ENCODE measurements at places on chromosomes 11 and 22. TPM values are rescaled to one million over a fixed set of nuclear protein-coding genes. Genes with fewer than 3 reads are reported as not detected.

SYT9 gene
- 2.3 TPM for polyA plus RNA-seq

KCNK4 gene
- not detected for polyA plus RNA-seq

C11orf97 gene
- polyA plus RNA-seq, result not detected

PYGM gene
- 405 TPM for polyA plus RNA-seq

PLAAT4 gene
- polyA plus RNA-seq, result not detected

CHEK1 gene
- polyA plus RNA-seq, result not detected

TCN1 gene
- not detected for polyA plus RNA-seq

MUC6 gene
- polyA plus RNA-seq, result 0.21 TPM

TMPRSS13 gene
- polyA plus RNA-seq, result 0.16 TPM

CCDC85B gene
- polyA plus RNA-seq, result 24.1 TPM

- peak; percentile 77 for DNase-seq
Measured at GRCh38 chr11:133064152-133064877, 468.0 kb downstream of the OPCML start.

- DNase-seq, result no peak
Measured at GRCh38 chr11:123905826-123906225, 3.9 kb downstream of the OR8D4 start.

DNA sequence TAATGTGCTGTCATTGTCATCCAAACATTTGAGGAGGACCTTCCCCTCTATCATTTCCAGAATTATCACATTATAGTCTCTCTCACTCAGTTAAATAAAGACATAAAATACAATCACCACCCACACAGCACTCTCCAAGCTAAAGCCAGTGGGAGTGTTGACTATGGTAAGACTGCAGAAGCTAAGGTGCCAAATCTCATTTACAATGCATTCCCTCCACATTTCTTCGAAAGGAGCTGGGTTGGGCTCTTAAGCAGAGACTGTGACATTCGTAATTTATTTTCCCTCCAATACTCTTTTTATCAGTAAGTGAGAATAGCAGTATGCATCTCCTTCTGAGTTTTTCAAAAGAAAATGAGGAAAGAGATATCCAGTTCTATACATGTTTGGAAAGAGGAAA is 74.2 kb downstream of the NOX4 start:
- DNase-seq, result no peak

DNA sequence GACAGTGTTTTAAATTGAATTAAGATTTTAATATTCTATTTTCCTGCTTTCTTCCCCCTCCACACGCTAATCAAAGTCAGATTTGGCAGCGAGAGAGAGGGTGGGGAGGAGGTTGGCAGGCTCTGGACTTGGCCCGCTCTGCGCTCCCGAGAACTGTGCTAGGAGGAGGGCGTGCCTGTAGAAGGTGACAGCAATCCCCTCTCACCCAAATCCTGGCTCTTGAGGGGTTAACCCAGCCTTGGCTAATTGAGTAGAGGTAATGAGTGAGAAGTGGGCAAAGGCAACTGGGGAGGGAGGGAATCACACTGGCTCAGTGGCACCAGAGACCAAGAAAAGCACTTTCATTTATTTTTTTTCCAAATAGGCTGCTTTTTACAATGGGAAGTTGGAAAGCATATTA is 42.2 kb downstream of the BUD13 start:
- DNase-seq, result no peak

DNA sequence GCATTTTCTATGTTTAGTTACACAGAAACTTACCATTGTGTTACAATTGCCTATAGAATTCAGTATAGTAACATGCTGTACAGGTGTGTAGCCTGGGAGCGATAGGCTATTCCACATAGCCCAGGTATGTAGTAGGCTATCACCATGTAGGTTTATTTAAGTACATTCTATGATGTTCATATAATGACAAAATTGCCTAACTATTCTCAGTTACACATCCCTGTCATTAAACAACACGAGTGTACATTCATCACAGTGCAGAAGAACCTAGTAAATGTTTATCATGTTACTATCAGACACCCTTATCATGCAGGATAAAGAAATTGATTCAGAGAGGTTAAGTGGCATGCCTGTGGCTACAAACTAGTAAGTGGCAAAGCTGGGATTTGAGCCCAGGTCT is 28.4 kb upstream of the BMAL1 start:
- DNase-seq, result no peak

DNA sequence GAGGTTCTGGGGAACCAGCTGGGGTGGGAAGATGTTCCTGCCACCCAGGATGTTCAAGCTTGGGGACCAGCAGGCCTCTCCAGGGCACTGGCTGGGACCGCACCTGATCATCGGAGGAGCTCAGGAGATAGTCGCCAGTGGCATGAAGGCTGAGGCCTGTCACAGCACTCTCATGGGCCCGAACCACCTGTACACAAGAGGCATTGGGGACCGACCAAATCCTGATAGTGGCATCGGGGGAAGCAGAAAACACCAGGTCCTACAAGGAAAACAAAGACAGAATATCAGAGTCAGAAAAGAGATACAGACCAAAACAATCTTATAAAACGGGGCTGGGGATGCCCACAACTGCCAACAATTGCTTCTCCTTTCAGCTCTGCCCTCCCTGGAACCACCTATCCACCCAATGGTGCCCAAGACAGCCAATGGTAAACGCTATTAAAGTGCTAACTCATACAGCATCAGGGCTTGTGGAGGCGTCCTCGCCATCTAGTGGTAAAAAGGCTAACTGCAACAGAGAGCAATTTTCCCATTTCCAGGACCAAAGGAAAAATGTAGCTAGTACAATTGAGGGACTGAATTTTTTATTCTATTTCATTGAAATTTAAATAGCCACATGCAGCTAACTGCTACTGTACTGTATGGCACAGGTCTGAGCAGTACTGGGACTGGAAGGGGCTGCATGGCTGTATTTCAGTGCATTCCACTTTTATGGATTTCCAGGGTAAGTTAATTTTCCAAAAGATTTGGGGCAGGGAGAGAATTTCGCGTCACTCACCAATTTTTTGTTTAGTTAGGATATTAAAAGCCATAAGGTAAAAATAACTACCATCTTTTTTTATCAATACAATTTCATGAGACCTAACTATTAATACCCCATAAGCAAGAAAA is 7.1 kb downstream of the PRPF19 start:
- DNase-seq, result peak; percentile 68

- no peak for DNase-seq
Measured at GRCh38 chr11:63639199-63639832, 25.1 kb upstream of the PLAAT3 start.

DNA sequence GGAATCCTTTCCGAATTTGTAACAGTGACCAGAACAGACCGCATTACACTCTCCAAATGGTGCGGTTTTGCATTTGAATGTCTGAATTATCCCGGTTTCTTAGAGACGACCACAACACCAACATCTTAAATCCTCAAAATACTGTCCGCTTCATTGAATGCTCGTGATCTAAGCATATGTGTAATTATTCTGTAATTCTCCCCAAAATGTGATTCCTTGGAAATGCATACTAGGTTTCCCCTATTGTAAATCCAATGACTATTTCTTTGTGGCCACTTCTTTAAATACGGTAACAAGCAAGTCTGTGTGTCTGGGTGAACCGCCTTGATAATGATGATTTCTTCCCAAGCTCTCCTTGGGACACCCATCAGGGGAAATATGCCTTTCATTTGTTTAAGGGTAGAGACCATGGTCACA is 87.3 kb upstream of the DBX1 start:
- no peak for DNase-seq

- peak; percentile 52 for DNase-seq
Measured at GRCh38 chr22:32378707-32379272, 21.1 kb downstream of the RFPL3 start.

DNA sequence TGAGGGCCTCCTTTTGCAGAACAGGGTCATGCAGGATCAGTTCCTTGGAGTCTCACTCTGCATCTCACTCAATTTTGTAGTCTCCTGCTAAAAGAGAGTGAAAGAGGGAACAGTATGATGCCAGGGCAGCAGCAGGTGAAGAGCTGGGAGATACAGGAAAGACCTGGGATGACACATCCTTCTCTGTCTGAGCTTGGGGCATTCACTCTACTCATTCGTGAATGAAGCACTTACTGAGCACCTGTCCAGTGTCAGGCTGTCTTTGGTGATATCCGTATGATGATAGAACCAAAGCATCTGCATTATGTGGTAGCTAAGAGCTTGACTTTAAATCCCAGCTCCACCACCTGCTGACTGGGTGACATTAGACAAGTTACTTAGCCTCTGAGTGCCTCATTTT is 14.4 kb downstream of the SREBF2 start:
- DNase-seq, result no peak

DNA sequence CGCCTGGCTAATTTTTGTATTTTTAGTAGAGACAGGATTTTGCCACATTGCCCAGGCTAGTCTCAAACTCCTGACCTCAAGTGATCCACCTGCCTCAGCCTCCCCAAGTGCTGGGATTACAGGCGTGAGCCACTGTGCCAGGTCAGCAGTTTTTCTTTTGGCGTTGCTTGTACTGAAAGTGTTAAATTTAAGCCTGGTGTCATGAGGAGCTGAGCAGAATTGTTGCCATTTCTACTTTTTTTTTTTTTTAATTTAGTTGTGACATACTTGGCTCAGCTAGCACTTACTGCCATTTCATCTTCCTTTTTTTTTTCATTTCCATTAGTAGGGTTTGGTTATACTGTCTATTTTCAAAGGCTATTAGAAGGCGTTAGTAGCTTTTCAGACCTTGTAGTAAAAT is 10.7 kb downstream of the TAB1 start:
- DNase-seq, result no peak

DNA sequence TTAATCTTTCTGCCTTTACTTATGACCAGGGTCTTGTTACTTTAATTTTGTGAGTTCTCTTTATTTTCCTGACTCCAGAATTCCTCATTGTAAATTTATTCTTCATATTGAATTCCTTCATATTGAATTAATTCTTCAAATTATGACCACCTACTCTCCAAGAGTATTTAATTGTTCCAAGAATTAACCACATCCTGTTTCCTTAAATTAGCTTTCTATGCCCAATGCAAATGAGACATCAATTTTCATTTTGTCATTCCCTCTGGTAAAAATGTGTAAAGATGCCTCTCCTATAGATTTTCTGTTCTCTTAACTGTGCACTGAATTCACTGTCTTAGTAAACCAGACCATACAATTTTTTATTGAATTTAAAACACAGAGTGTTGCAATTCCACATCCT is 211.2 kb upstream of the GRIA4 start:
- no peak for DNase-seq

DNA sequence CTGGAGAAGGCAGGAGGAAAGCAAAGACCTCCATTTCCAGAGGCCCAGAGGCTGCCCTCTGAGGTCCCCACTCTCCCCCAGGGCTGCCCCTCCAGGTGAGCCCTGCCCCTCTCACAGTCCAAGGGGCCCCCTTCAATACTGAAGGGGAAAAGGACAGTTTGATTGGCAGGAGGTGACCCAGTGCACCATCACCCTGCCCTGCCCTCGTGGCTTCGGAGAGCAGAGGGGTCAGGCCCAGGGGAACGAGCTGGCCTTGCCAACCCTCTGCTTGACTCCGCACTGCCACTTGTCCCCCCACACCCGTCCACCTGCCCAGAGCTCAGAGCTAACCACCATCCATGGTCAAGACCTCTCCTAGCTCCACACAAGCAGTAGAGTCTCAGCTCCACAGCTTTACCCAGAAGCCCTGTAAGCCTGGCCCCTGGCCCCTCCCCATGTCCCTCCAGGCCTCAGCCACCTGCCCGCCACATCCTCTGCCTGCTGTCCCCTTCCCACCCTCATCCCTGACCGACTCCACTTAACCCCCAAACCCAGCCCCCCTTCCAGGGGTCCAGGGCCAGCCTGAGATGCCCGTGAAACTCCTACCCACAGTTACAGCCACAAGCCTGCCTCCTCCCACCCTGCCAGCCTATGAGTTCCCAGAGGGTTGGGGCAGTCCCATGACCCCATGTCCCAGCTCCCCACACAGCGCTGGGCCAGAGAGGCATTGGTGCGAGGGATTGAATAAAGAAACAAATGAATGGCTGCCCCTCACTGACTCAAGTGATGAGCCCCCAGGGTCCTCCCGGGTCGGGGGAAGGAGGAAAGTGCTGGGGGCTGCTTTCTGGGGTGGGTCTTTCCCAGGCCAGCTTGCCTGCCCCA is 10.8 kb downstream of the SLC22A12 start:
- no peak for DNase-seq

- DNase-seq, result no peak
Measured at GRCh38 chr11:32420937-32421901, 14.1 kb downstream of the WT1 start.

DNA sequence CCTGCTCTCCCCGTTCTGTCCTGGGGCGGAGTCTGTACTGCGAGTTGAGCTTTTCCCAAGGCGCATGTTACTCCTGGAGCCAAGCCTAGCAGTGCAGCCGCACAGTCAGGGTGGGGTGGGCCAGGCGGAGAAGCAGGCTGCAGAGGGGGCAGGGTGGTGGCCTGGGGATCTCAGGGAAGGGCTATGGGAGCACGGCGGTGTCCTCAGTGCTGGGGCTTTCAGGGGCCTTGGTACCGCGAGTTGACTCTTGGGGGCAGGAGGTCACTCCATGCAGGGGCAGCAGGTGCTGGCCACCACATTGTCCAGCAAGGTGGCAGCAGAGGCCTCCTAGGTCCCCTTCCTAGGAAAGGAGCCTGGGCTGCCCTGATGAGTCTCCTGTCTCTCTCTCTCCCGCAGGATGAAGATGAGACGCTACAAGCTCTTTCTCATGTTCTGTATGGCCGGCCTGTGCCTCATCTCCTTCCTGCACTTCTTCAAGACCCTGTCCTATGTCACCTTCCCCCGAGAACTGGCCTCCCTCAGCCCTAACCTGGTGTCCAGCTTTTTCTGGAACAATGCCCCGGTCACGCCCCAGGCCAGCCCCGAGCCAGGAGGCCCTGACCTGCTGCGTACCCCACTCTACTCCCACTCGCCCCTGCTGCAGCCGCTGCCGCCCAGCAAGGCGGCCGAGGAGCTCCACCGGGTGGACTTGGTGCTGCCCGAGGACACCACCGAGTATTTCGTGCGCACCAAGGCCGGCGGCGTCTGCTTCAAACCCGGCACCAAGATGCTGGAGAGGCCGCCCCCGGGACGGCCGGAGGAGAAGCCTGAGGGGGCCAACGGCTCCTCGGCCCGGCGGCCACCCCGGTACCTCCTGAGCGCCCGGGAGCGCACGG is 14.9 kb upstream of the MIEF1 start:
- DNase-seq, result no peak

GRCh38 chr11:3855808-3856491 is 486 bp downstream of the STIM1 start:
- DNase-seq, result peak; percentile 34

GRCh38 chr11:62137276-62137861 is 13.6 kb downstream of the INCENP start:
- no peak for DNase-seq

DNA sequence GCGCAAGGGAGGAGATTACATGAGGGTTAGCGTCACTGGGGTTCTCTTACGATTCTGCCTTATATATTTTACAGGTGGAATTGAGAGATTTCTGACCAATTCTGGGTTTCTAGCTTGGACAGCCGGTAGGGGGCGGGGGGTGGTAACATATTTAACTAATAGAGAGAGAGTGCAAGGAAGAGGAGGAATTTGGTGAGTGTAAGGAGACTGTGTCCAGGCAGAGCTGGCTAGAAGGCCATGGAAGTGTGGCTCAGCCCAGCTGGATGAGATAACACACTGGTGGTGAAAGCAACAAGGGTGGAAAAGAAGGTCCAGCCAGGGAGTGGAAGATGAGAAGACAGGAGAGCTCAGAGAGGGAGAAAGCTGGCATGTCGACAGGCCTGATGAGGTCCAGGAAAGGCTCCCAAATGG is 56.5 kb downstream of the ST3GAL4 start:
- no peak for DNase-seq

- DNase-seq, result no peak
Measured at GRCh38 chr22:40403651-40404050, 33.3 kb downstream of the SGSM3 start.
